ENCODE measurements at places on chromosomes 12 and 14.

DNA sequence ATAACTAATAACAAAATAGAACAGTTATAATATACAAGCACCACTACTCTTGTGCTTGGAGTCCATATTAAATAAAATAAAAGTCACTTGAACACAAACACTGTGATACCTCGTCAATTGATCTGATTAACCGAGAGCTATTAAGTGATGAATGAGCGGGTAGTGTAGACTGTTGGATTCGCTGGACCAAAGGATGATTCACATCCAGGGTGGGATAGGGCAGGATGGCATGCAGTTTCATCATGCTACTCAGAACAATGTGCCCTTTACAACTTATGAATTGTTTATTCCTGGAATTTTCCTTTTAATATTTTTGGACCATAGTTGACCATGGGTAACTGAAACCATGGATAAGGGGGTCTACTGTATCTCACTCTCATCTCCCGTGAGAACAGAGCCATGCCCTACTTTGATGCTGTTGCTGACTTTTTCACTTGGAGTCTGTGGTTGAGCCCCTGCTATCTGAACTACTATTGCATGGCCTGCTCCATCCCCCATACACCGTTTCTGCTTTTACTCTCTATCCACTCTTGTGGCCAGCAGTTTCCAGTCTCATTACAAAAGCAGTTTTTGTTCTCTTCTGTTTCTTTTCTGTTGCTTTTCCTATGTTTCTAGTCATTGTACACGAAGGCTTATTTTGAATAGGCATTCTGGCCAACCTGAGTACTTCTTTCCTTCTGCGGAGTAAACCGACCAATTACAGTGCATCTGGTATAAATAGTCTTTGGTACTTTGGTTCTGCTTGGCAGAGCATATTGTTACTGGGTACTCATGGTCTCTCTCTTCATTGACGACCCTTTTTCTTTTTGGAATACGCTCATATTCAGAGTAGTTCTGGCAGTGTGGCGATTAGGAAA, 12.2 kb downstream of the TMTC2 start:
- no peak for DNase-seq

GRCh38 chr12:67562513-67563287, 85.8 kb upstream of the DYRK2 start:
- DNase-seq: no peak

DNA sequence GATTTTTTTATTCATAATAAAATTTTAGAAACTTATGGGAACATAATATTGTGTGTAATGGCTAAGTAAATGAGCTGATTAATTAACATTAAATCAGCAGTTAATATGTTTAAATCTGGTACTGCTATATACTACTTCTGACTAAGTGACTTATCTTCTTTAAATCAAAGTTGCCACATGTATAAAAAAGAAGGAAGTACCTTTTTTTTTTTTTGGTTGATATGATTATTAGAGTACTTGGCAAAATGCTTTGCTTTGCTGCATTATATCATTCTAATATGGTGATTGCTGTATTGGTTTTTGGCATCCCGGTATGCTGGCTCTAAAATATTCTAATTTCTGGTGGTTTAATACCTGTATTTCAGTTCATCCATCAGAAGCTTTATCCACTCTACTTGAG, 319.1 kb upstream of the RGS6 start:
- no peak for DNase-seq

DNA sequence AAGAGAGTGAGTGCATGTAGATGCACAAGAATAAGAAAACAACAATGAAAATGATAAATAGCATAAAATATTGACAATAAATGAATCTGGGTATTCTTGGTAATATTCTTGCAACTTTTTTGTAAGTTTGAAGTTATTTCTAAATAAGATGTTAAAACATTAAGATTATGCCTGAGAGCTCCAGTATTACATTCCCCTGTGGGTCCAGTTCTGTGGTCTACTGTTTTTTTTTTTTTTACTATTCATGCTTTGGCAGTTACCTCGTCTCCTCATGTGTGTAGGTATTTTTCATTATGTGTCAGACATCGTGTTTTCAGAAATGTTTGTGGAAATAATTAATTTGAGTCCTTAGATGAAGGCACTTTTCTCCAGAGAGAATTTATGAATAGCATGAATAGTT, 386.2 kb downstream of the AACS start:
- no peak for DNase-seq

GRCh38 chr12:70648191-70648590, 11.0 kb upstream of the PTPRB start:
- DNase-seq: no peak

DNA sequence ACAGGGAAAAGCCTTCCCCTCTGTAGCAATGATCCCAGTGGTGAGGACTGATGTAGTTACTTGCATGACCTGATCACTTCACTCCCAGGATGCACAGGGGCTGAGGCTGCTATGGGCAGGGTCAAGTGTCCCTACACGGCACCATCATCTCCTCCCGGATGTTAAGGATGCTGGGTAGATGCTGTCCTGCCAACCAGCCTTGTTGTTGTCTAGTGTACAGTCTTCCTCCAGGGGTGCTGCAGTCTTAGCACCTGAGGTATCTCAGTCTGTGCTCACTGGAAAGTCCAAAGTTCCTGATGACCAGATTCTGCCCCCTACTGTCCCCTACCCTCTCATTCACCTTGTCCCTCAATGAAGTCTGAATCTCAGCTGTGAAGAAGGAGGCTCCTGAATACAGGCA, 20.1 kb downstream of the CPM start:
- DNase-seq: no peak

GRCh38 chr14:70013271-70013873, 134.2 kb downstream of the SMOC1 start:
- DNase-seq: no peak

- no peak for DNase-seq
These were observed 761 bp upstream of the NDRG2 start for GRCh38 chr14:21025371-21026273.

GRCh38 chr12:130977046-130977742, 23.5 kb downstream of the ADGRD1 start:
- no peak for DNase-seq

GRCh38 chr12:82400819-82401218, 42.5 kb downstream of the METTL25 start:
- no peak for DNase-seq

GRCh38 chr12:99915251-99916082, 69.3 kb downstream of the ANKS1B start:
- DNase-seq: no peak

GRCh38 chr14:54189748-54190354, 207.0 kb upstream of the CDKN3 start:
- no peak for DNase-seq

- no peak for DNase-seq
These were observed 137.5 kb downstream of the NRXN3 start for GRCh38 chr14:78307671-78308070.

DNA sequence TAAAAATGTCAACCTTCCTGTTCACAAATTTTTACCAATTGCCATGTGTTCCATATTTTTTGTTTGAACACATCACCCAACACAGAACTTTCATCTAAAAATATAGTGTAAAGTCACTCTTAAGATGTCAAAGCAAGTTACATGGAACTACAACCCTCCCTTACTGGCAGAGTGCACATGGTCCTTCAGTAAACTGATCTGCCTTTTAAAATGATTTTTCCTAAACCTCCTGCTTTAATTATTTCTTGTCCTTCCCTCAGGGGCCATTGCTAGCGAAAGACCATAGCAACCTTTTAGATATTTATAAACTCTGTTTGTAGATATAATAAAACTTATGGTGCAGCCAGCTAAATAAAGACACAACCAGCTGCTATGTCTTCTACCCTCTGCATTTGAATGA, 255.2 kb upstream of the FAR2 start:
- no peak for DNase-seq

- DNase-seq: no peak
These were observed 148.6 kb upstream of the FOXN3 start for GRCh38 chr14:89565607-89566006.
